Fibroblast of gingiva (primary cell): ENCODE measurements at places on chromosomes 1 and 21.

GRCh38 chr1:64082459-64082858 lies 121.0 kb upstream of the UBE2U start:
- DNase-seq = peak; percentile 70

GRCh38 chr1:221887415-221887746 lies 145.5 kb upstream of the DUSP10 start:
- no peak for DNase-seq

- no peak for DNase-seq
Measured at GRCh38 chr1:74199504-74199903, 1.5 kb downstream of the FPGT start.

GRCh38 chr1:205210756-205211168 lies 740 bp downstream of the DSTYK start:
- no peak for DNase-seq

DNA sequence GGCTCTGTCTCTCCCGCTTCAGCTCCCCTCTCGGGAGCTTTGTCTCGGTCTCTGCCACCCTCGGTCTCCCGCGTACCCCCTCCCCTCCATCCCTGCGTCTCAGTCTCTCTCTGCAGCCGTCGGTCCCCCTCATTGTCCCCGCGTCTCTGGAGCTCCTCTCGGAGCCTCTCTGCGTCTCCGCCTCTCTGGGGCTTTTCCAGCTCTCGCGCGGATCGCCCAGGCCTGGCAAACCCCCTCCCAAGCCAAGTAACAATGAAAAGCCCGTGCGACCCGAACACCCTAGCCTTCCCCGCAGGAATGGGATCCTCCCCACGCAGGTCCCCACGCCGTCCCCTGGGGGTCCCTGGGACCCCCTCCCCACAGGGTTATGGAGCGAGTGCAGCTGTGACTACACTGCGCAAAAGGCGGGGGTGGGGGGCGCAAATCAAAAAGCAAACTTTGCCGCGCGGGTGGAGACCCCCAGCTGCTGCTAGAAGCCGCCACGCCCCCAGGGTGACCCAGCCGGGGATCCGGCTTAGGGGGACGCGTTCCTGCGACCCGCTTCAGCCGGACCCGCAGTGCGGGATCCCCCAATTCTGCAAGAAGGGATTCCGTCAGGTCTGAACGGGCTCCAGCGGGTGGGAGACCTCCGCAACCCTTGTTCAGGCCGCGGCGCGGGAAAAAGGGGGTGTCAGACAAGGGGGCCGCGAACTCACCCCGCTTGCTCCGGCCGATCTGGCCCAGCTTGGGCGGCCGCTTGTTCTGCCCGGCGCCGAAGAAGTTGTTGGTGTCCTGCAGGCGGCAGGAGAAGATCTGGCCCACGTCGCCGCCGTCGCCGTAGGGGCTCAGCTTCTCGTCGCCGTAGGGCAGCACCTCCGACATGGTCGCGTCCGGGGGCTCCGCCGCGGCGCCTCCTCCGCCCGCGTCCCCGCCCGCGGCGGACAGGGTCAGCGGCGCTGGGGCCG lies 1.2 kb downstream of the CAMK2N1 start:
- DNase-seq = no peak

GRCh38 chr1:29245876-29246275 lies 9.6 kb downstream of the PTPRU start:
- peak; percentile 70 for DNase-seq

- no peak for DNase-seq
Measured at GRCh38 chr21:23374155-23374554, 2233.1 kb downstream of the MRPL39 start.

DNA sequence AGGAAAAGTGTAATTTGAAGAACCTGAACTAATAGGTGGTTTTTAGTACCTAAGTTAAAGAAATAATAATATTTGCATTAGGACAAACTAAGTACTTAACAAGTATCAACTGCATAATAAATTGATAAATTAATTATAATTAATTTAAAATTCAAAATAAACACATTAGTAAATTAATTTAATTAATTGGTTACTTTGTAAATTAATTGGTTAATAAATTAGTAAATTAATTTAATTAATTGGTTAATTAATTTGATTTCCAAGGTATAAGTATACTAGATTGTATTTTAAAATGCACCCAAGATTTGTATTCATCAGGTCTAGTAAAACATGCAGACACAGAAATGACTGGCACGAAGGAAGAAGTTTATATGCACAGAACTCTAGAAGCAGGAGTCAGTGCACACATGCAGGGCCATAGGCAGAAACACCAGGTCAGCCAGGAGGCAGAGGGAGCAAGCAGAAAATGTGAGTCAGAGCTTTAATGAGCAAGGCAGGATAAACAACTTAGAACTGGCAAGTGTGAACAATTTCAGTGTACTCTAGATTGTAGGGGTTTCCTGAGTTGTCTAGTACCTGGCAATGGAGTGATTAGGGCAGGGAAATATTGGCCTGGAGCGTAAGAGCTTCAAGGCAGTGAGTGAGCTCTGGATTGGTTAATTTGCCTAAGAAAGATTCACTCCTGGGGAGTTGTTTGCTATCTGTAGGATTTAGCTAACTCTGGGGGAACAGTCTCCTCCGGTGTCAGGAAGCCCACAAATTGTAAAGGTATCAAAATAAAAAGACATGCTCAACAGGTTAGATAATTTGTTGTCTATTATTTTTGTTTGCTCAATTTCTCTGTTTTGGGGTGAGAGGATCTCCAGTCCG lies 665.7 kb downstream of the MRPL39 start:
- DNase-seq = no peak

DNA sequence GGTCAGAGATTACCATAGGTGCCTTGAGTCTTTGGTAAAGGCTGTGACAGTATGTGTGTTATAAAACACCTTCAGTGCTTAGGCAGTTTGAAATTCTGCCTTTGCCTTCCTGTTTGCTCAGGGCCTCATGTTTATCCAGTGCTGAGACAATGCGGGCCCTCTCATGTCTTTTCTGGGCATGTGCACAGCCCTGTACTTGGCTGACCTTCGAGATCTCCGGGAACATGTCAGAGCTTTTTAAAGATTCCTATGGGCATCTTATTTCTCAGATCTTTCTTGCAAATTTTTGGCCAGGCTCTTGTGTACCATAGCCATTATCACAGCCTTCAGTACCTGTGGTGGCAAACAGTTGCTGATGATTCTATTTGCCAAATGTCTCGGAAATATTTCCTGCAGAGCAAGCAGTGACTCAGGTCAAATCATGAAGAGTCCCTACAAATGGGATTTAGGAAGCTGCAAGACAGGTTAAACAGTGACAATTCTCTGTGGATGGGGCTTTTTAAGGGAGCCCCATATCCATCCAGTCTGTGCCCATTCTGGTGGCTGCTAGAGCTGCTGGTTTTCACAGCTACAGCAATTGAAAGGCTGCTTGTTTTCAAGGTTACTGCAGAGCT lies 42.1 kb downstream of the HOOK1 start:
- DNase-seq = no peak

- DNase-seq = no peak
Measured at GRCh38 chr21:32858628-32859027, 87.1 kb upstream of the PAXBP1 start.

DNA sequence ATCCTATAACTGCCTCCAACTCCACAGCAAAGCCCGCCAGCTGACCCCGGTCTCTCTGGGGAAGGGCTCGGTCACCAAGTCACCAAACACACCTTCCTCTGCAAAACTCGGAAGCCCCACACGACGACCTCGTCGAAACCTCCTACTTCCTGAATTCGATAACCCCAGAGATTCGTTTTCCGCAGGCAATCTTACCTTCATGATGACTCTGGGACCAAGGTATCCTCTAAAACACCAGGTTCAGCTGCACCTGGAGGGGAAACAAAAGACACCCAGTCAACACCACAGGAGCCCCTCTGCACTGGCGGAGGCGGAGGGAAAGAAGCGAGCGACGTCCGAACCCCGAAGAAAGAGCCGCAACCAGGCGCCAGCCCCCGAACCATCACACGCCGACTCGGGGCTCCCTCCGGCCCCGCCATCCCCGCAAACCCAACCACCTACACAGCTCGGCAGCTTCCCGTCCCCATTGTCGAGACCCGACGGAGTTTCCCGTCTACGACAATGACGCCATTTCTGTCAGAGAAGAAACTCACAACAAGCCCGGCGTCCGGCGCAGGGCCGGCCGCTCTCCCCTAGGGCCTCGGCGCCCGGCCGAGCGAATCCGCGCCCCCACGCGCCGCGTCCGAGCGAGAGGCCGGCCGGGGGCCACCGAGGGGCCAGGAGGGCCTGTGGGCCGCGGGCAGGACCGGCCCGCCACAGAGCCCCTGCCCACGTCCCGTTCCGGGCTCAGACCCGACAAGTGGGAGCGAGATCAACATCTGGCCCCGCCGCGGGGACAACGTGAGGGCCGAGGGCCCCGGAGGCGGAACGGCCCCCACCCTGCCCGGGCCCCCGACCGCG lies 1.0 kb downstream of the ARID4B start:
- DNase-seq = no peak

GRCh38 chr1:206850401-206850800 lies 15.0 kb upstream of the IL20 start:
- DNase-seq = no peak

- peak; percentile 49 for DNase-seq
Measured at GRCh38 chr1:107782217-107782845, 182.6 kb downstream of the VAV3 start.

GRCh38 chr1:20052386-20052785 lies 17.6 kb upstream of the PLA2G5 start:
- no peak for DNase-seq

DNA sequence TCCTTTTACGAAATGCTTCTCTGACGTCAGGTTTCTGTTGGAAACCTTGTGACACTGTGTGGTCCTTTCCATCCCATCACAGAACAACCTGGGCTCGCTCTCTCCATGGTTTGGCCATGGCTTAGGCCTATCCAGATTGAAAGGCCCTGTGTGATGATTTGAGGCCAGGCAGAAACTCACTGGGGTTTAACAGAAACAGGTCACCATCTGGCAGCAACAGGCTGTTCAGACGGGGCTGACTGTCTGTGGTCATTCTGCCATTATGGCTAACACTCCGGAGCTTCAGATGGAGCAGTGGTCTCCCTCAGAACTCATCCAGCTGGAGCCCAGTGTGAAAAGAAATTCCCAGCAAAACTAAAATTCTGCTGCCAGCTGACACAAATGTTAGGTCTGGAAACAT lies 9.3 kb downstream of the PLEKHM2 start:
- no peak for DNase-seq

DNA sequence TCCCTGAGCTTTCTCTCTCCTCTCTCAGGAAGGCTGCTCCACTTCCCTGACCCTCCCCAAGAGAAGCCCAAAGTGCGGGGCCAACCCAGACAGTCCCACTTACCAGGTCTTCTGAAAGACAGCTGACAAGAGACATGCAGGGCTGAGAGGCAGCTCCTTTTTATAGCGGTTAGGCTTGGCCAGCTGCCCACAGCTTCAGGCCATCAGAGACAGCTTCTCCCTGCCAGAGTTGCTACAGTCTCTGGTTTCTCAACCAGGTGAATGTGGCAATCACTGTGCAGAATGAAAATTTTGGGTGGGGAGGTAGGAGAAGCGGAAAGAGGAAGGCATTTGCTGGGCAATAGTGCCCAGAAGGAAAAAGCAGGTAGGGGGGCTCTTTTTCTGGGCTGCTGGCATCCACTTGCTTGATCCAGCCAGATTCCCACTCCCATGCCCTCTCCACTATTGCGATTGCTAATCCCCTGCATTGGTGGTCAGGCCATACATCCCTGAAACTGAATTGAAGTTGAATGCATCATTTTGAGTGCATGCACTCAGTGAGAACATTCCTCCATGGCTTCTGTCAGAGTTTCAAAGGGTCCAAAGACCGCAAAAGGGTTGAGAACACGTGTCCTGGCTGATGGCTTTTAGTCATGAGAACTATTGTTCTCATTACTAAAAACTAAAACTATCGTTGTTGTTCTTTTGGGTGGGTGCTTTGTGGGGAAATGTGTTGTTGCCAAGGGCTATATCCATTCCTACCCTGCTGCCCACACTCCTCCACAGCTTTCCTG lies at the start of gene S100A8:
S100A8 (minus strand) TSS at position 136 of the 773 bp plus-strand sequence. CDS start 538 bp downstream, outside the sequence.
- DNase-seq = no peak

- no peak for DNase-seq
Measured at GRCh38 chr1:54362881-54363340, 43.3 kb downstream of the SSBP3 start.

GRCh38 chr1:163147019-163147418 lies 55.7 kb downstream of the RGS5 start:
- no peak for DNase-seq

- no peak for DNase-seq
Measured at GRCh38 chr1:65208563-65208973, 60.6 kb downstream of the AK4 start.

GRCh38 chr1:222195857-222196256 lies 352.0 kb downstream of the HHIPL2 start:
- DNase-seq = no peak

- no peak for DNase-seq
Measured at GRCh38 chr1:5725855-5726585, 266.2 kb downstream of the NPHP4 start.

DNA sequence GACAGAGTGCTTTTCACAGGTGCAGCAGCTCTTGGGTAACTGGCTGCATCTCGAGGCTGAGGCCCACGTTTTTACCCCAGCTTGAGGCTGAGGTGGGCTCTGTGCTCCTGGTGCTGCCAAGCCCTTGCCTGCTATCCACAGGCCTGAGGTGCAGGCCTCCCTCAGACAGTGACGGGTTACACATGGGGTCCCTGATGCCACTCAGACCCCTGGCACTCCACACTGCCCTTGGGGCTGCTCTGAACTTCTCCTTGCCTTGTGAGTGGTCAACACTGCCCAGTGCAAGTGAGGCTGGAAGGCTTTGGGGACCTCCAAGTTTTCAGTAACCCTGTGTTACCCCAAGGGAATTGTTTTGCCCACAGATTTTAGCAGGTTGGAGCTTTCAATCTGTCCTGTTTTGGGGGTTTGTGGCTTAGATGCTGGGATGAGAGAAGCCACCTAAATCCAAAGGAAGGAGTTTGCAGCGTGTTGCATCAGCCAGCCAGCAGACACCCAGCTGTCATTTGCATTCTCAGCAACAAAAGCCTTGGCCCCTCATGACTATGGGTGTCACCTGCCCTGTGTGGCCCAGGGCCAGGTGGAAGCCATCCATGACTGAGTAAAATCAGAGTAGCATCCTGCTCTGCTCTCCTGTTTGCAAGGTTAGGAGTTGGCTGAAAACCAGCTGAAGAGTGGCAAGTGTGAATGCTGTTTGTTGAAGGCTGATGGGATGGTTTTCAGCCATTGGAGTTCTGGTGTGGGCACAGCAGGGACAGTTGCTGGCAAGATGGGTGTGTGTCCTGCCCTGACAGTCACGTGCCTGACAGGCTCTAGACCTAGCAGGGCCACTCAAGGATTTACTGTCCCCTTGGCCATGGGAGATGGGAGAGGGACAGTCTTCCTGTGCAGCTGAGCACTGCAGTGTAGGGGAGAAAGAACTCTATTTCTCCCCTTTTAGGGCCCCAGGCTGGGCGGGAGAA lies 3.2 kb downstream of the RNF187 start:
- peak; percentile 27 for DNase-seq

DNA sequence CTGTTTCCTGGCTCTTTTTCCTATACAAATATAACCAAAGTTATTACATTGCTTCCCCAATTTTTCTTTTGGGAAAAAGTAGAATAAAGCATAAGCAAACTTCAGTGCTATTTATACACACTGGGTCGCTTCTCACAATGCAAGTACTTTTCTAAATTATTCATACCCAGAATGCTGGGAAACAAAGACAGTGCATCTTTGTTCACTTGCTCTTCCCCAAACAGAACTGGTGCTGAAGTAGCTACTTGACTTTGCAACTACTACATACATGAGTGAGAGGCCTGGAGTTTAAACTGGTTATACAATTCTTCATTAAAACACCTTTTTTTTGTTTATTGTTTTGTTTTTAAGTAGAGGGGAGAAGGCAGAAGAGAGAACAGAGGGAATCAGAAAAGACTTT lies 40.2 kb downstream of the STX6 start:
- DNase-seq = no peak

GRCh38 chr21:29293495-29293894 lies 5.2 kb upstream of the BACH1 start:
- DNase-seq = no peak
